ENCODE measurements at places on chromosomes 4 and X. TPM values are rescaled to one million over a fixed set of nuclear protein-coding genes. Genes with fewer than 3 reads are reported as not detected.

The MEPE gene
- not detected for total RNA-seq

The FRAS1 gene
- 4.3 TPM for total RNA-seq

DNA sequence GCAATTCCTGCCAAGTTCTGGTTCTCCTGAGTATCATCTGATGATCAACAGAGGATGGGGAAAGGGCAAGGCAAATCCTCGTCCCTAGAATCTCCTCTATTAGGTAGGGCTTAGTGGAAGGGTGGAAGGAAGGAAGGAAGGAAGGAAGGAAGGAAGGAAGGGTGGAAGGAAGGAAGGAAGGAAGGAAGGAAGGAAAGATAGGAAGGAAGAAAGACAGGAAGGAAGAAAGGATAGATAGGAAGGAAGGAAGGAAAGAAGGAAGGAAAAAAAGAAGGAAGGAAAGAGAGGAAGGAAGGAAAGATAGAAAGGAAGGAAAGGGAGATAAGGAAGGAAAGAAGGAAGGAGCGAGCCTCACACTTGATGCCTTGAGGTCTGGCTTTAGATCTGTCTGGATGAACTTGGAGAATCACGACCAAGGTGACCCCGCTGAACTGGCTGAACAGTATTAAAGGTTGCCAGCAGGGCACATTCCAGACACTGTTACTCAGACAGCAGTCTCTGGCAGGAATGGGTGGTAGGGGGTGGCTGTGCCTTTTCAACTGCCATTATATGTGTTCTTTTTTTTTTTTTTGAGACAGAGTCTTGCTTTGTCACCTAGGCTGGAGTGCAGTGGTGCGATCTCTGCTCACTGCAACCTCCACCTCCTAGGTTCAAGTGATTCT, 57.1 kb downstream of the MAP7D2 start:
- H3K36me3 ChIP-seq: no peaks in the 10 kb centered on the region
- no peak overlapping the region for H3K27ac ChIP-seq
- no peaks in the 10 kb centered on the region for H3K4me1 ChIP-seq

The CXCL6 gene
- 0.29 TPM for total RNA-seq

The BEX5 gene
- 7.1 TPM for total RNA-seq

- no peaks in the 10 kb centered on the region for H3K36me3 ChIP-seq
- H3K4me3 ChIP-seq: peak overlapping the region; percentile 15
- H3K4me1 ChIP-seq: peaks cover 18% of the 10 kb centered on the region
Measured at GRCh38 chrX:40175511-40176350, 78.0 kb upstream of the BCOR start.

- H3K27ac ChIP-seq: peak overlapping the region; percentile 74
- H3K4me3 ChIP-seq: no peak overlapping the region
- H3K4me1 ChIP-seq: peaks cover 24% of the 10 kb centered on the region
- H3K27me3 ChIP-seq: no peaks in the 10 kb centered on the region
- no peaks in the 10 kb centered on the region for H3K36me3 ChIP-seq
- no peak for DNase-seq
Measured at GRCh38 chr4:140236654-140237169, 82.7 kb upstream of the MAML3 start.

GRCh38 chr4:4338210-4339001, 48.4 kb downstream of the ZBTB49 start:
- H3K4me1 ChIP-seq: no peaks in the 10 kb centered on the region
- DNase-seq: no peak
- H3K27ac ChIP-seq: peak overlapping the region; percentile 11
- no peaks in the 10 kb centered on the region for H3K36me3 ChIP-seq
- H3K4me3 ChIP-seq: no peak overlapping the region
- H3K27me3 ChIP-seq: no peaks in the 10 kb centered on the region

GRCh38 chr4:68499021-68499420, 51.8 kb downstream of the TMPRSS11E start:
- no peaks in the 10 kb centered on the region for H3K36me3 ChIP-seq
- H3K27me3 ChIP-seq: no peaks in the 10 kb centered on the region
- H3K4me1 ChIP-seq: peaks cover 3% of the 10 kb centered on the region
- H3K27ac ChIP-seq: no peak overlapping the region

The CD38 gene
- total RNA-seq: 44.1 TPM
